Esophagus mucosa (tissue), 1 donor: ENCODE measurements at places on chromosomes 11 and 22. TPM values are rescaled to one million over a fixed set of nuclear protein-coding genes. Genes with fewer than 3 reads are reported as not detected.

NCR3LG1 gene
- total RNA-seq: 1.4 TPM

OR8D1 gene
- total RNA-seq: not detected

TRIM48 gene
- not detected for total RNA-seq

GPR83 gene
- total RNA-seq: not detected

MCAT gene
- total RNA-seq: 14.9 TPM

NCAM1 gene
- 0.60 TPM for total RNA-seq

SLC22A12 gene
- total RNA-seq: not detected

BCO2 gene
- total RNA-seq: 5.7 TPM

TRIOBP gene
- 68.3 TPM for total RNA-seq

GRM5 gene
- not detected for total RNA-seq

CRYBA4 gene
- total RNA-seq: not detected

PPP2R5B gene
- total RNA-seq: 7.0 TPM

HOATZ gene
- not detected for total RNA-seq

SAA4 gene
- 0.64 TPM for total RNA-seq

NLRP6 gene
- 0.12 TPM for total RNA-seq

ANKK1 gene
- 0.72 TPM for total RNA-seq

CALCB gene
- total RNA-seq: not detected

OR4D11 gene
- total RNA-seq: not detected

SCGB1A1 gene
- total RNA-seq: 0.48 TPM

MPST gene
- 78.0 TPM for total RNA-seq

SPON1 gene
- 3.1 TPM for total RNA-seq

VPREB1 gene
- not detected for total RNA-seq

GAL3ST1 gene
- total RNA-seq: not detected

UBQLN3 gene
- total RNA-seq: not detected

GSTT4 gene
- total RNA-seq: not detected

ANO1 gene
- total RNA-seq: 7.9 TPM

OR52N4 gene
- total RNA-seq: not detected

TRIM51 gene
- not detected for total RNA-seq

SLC6A5 gene
- total RNA-seq: not detected

ISX gene
- not detected for total RNA-seq

CARD10 gene
- 10.5 TPM for total RNA-seq

RTN4RL2 gene
- 0.56 TPM for total RNA-seq

CD248 gene
- 4.0 TPM for total RNA-seq

DGCR6 gene
- 1.6 TPM for total RNA-seq

MS4A3 gene
- not detected for total RNA-seq

NELL1 gene
- total RNA-seq: not detected

KIF18A gene
- total RNA-seq: 5.4 TPM

TEX54 gene
- total RNA-seq: not detected

PRR33 gene
- not detected for total RNA-seq

POU2F3 gene
- 3.2 TPM for total RNA-seq

TSGA10IP gene
- not detected for total RNA-seq

CSF2RB gene
- 1.00 TPM for total RNA-seq

TTC17 gene
- 36.0 TPM for total RNA-seq

NXPE2 gene
- not detected for total RNA-seq

CRACR2B gene
- 3.3 TPM for total RNA-seq

OR8D4 gene
- not detected for total RNA-seq

RAB38 gene
- total RNA-seq: 84.7 TPM

SGSM1 gene
- 0.20 TPM for total RNA-seq

SYTL2 gene
- total RNA-seq: 4.9 TPM

P4HA3 gene
- 0.20 TPM for total RNA-seq

FXYD6 gene
- 1.6 TPM for total RNA-seq

SMC1B gene
- not detected for total RNA-seq
